ENCODE measurements at places on chromosomes 4 and X.

DNA sequence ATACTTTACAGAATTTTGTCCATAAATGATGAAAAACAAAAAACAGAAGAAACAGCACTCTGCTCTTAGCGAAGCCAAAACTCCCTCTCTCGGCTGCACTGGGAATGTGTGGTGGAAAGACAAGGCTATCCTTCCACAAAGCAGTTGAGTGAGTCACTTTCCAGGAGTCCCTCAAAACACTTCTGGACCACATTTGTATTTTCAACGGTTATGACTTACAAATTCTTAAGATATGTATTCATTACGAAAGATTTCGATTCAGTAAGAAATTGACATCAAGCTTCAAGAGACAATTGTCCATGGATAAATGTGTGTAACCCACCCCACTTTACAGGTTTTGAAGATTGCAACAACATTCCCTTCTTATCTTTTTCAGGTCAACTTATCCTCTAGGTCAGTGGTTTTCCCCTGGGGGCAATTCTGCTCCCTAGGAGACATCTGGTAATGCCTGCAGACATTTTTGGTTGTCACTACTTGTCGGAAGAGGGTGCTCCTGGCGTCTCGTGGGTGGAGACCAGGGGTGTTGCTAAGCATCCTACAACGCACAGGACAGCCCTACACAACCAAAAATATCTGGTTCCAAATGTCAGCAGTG lies 66.7 kb upstream of the MTNR1A start:
- no peak for DNase-seq

GRCh38 chr4:185282968-185283367 lies 73.6 kb downstream of the SNX25 start:
- DNase-seq, result no peak

GRCh38 chrX:15150586-15150985 lies 119.3 kb downstream of the ASB9 start:
- DNase-seq, result no peak

- DNase-seq, result no peak
Observed at GRCh38 chr4:2399631-2400190, 18.7 kb downstream of the ZFYVE28 start.

GRCh38 chr4:163565226-163566135 lies 71.0 kb downstream of the TMA16 start:
- DNase-seq, result no peak

- DNase-seq, result no peak
Observed at GRCh38 chr4:2267841-2268240, 5.9 kb upstream of the MXD4 start.

- no peak for DNase-seq
Observed at GRCh38 chrX:132786217-132786616, 172.2 kb downstream of the HS6ST2 start.

DNA sequence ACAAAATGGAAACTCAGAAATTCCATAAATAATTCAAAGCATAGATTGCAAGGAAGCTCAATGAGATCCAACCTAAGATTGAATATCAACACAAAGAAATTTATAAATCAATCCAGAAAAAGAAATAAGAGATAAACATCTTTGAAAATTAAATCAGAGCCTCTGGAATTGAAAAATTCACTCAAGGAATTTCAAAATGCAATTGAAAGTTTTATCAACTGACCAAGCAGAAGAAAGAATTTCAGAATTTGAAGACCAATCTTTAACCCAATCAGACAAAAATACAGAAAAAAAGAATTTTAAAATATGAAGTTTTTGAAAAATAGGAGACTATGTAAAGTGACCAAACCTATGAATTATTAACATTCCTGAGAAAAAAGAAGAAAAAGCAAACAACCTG lies 134.1 kb downstream of the GASK1B start:
- no peak for DNase-seq

- DNase-seq, result no peak
Observed at GRCh38 chrX:10047133-10047532, 80.0 kb downstream of the CLDN34 start.

- no peak for DNase-seq
Observed at GRCh38 chr4:131113273-131113672, 2017.3 kb downstream of the C4orf33 start.
